ENCODE measurements at places on chromosomes 16 and 17. TPM values are rescaled to one million over a fixed set of nuclear protein-coding genes. Genes with fewer than 3 reads are reported as not detected.

The ZG16 gene
- not detected for total RNA-seq

The KANSL1 gene
- total RNA-seq = 191 TPM

- no peak for DNase-seq
Measured at GRCh38 chr16:66616169-66616568, 11.7 kb downstream of the CMTM3 start.

- no peak for DNase-seq
Measured at GRCh38 chr17:64455993-64456885, 7.3 kb downstream of the MILR1 start.
